Stimulated activated CD4-positive, alpha-beta T cell treated with anti-CD3 and anti-CD28 coated beads, Interleukin-12 subunit alpha, Interleukin-12 subunit beta, amount 100 ng/mL, for 24 hours (primary cell): ENCODE measurements at places on chromosomes 12 and 14.

GRCh38 chr14:98633380-98633779, 638.6 kb downstream of the BCL11B start:
- no peak for DNase-seq

- no peak for DNase-seq
Observed at GRCh38 chr12:82635263-82635662, 51.4 kb upstream of the TMTC2 start.

DNA sequence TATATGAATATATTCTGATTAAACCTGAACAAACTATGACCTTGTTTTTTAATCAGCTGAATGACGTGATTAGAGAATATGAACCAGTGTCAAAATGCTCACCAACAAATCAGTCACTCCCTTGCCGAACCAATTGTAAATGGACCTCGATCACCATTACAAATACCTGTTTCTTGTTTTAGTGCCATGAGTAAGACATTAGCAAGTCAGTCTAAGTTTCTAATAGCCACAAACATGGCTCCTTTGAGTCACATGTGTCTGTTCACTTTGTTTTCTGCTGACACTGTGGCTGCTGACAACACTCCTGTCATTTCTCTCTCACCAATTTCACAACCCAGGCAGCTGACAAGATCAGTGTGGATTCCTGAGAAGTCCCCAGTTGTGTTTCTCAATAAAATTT, 286.2 kb upstream of the MDGA2 start:
- DNase-seq: no peak

DNA sequence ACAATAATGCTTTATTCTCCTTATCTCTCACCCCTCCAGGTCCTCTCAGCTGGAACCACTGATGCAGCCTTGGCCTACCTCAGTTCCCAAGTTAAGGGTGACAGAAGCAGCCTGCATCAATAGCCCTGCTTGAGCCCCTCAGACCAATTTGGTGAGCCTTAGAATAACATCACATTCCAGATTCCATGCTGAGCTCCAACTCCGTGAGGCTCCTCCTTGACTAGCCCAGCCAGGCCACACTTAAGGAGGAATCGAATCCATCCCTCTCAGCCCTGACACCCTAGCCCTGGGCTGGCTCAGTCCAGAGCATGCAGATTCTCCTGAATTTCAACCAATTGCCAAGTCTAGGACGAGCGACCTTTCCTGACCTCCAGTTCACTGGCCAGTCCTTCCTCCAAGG, 91.1 kb downstream of the ARMH4 start:
- DNase-seq: no peak

GRCh38 chr12:31820832-31821231, 92.0 kb upstream of the AMN1 start:
- DNase-seq: no peak

DNA sequence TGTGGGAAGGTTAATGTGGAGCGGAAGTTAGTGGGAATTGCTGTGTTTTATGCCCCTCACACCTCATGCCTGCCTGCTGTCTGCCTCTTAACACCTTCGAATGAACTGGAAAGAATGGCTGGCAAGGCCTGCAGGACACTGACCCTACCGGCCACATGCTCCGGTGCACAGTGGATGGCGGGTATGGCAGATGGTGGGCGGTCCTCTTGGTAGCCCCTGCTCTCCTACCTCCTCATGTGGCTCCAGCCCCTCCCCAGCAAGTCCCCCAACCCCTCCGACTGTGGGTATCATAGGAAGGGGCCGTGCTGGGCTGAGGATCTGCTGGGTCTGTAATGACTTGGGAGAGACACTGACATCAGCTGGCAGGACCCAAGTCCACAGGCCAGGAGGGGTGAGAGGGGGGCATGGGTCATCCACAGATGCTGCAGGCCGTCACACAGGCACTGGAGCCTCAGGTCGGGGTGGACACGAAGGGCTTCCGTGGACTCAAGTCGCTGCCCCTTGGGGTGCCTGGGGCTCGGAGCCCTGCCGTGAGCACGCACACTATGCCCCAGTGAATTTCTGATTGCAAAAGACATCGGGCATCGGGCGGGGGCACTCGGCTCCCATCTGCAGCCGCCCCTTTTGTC, 77.4 kb downstream of the KIF26A start:
- no peak for DNase-seq

- no peak for DNase-seq
Observed at GRCh38 chr12:32454075-32454474, 54.7 kb downstream of the FGD4 start.

- DNase-seq: no peak
Observed at GRCh38 chr14:103155010-103155409, 31.7 kb downstream of the TNFAIP2 start.

DNA sequence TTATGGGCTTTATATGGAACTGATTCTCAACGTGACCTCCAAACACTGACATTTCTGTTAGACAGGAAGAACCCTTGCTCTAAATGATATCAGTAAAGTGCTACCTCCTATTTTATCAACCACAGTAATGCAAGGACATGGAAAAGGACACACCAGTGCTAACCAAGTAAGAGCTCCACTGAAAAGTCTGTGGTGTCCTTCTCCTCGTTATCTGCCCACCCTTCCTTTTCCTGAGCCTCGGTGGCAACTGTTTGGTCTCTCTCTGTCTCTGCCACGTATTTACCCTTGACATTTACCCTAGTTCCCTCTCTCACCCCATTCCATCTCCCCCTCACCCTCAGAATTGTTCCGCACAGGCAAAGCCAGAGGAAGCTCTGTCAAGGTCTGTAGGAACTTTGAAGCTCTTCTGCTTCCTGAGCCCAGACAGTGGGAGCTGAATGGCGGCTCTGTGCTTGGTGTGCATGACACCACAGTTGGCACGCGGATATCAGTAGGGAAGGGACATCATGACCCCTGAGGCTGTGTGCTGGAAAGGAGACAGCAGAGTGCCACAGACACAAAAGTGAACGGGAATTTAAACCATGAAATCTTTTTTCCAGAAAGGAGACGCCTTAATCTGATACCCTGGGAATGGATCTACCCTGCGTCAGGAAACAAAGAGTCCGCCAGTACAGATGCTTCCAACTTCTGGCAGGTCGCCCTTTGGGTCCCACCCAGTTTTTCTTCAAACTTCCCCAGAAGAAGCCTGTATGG, 50.8 kb downstream of the NTN4 start:
- DNase-seq: no peak

DNA sequence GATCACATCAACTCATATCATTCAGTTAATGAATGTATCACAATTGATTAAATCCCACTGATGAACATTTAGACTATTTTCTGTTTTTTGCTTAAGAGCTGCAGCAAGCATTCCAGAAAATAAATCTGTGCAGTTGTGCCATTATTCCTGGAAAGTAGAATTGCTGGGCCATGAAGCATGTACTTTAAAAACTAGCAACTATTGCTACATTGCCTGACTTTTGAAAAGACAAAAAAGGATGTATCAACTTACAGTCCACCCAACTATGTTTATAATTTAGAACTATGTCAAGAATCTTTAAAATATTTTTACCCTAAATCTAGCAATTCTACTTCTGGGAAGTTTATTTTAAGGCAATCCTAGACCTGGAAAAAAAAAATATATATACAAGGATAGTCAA, 33.4 kb upstream of the ERGIC2 start:
- no peak for DNase-seq

DNA sequence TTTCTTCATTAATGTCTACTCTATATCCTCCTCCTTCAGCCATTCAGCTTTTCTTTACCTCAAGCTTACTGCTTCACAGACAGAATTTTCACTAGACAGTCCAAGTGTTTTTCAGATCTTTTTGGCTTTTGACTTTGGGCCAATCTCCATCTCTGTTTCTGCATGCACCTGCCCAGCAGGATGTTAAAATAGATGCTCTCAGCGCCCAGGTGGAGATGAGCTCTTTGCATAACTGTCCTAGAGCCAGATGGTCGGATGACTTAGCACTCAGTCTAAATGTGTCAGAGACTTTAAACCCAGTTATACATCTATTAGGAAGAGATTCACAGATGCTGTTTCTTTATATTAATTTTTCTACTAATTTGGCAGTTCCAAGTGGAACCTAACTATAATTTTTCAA, 80.3 kb upstream of the SSTR1 start:
- no peak for DNase-seq

- DNase-seq: peak; percentile 16
Observed at GRCh38 chr12:56629459-56630179, 507 bp downstream of the BAZ2A start.

DNA sequence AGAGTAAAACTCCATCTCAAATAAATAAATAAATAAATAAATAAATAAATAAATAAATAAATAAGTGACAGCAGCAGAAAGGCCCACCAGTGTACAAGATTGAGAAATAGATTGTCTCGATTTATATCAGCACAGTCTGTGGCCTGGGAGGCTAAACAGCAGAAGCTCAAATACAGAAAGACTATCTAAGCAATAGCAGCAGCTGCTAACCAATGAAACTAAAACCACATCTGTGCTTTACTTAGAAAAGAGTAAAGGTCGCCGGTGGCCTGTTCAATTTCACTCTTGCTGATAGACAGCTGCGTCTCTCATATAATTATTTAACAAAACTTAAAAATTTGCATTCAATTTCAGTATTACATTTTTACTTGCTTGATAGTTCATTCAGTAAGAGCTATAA, 325.7 kb downstream of the CEP128 start:
- DNase-seq: no peak

DNA sequence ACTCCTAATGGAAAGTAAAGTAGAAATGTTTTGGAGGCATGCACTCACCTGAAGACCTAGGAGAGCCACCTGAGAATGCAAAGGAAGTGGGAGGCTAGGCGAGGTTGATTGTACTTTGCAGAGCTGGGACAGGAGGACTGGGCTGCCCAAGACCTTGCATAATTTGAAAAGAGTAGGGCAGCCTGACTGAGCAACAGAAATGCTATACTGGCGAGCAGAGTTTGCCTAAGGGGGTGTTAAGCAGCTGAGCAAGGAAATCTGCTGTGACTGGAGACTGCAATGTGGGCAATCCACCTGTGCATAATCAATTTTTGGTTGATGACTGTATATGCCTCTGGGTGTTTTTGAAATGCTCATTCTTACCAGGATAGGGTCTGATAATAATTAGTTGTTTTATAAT, 834.1 kb downstream of the TRHDE start:
- DNase-seq: no peak

- DNase-seq: no peak
Observed at GRCh38 chr12:113276306-113276705, 55.0 kb downstream of the TPCN1 start.

GRCh38 chr12:94427501-94428381, 31.9 kb downstream of the CEP83 start:
- DNase-seq: no peak

DNA sequence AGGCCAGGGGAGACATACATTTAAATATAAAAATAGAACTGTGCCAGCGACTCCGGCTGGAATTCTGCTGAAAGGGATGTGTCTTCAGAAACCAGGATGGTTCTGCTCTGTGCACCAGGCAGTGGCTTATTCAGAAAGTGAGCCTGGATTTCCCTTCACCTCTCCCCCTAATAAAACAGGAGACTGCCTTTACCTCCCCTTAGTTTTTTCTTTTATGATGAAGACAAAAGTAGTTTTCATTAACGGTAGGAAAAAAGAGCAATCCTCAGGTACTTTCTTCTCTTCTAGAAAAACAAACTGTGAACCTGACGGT, 346 bp downstream of the SLC7A8 start:
- DNase-seq: no peak

DNA sequence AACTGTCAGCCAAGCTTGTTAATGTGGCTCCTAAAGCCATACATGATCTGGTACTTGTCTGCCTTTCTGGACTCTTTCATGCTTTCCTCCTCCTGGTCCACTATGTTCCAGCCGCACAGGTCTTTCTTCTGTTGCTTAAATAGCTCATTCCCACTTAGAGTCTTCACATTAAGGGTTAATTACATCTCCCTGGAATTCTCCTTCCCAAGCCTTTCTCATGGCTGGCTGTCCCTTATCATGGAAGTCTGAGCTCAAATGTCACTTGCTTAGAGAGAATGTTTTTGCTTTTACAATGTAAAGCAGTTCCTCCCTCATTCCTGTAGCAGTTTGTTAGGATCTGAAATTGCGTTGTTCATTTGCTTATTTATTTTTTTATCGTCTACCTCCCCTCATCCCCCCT, 199.6 kb downstream of the TRHDE start:
- DNase-seq: no peak

DNA sequence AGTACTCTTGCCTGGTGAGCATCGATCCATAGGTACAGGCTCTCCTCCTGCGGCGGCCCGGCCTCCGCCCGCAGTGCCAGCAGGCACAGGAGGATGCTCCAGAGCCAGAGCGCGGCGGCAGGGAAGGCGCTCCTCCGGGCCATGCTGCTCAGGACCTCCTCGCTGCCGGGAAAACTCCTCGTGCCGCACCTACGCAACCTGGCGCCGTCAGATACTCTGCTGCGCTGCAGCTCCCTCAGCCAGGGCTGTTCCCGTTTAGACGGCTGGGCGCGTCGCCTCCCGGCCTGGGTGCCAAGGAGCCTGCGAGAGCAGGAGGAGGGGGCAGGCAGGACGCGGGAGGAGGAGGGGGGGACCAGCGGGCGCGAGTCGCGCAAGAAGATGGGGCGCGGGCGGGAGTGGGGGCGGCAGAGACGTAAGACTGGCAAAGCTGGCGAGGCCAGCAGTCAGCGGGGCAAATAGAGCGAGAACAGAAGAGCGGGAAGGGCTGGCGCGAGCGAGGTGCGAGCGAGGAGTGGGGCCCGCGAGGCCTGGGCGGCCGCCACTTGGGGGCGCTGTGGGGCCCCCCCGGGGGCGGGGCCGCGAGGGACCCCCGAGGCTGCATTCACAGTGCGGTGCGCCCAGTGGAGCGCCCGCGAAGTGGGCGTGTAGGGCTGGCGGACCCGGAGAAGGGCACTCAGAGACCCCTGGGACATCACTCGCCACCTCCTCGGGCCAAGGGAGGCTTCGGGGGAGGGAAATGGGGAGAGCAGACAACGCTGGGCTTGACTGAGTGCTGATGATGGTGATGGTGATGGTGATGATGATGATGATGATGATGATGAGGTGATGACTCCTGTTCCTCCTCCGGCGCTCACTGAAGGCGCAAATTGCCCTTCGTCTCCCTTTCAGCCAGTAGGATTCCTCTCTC, at the start of gene WIF1:
Gene WIF1, minus strand, starts transcription at position 257 of the 907 bp plus-strand sequence. Its CDS starts 114 bp downstream, at position 143.
- no peak for DNase-seq

- no peak for DNase-seq
Observed at GRCh38 chr12:54425702-54426101, 6.6 kb upstream of the ITGA5 start.

DNA sequence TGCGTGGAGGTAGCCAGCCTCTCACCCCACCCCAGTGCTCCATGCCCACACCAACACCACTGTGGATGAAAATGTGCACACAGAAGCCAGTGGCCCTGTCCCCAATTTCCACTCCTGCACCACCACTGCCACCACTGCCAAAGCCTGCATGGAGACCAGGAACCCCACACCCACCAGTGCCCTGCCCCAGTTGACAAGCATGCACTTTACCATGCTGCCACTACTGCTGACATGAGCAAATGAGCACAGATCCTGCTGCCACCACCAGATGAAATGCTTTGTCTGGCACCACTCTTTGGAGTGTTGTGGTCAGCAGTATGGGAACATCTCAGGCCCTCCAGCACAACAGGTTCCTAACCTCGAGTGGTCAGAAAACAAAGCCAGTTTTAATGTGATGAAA, 104.1 kb downstream of the ATXN7L3B start:
- DNase-seq: no peak

- DNase-seq: no peak
Observed at GRCh38 chr12:91890742-91891141, 254.9 kb downstream of the BTG1 start.

GRCh38 chr12:114846771-114847170, 162.8 kb upstream of the TBX3 start:
- no peak for DNase-seq
